ENCODE measurements at places on chromosomes 11 and 22.

- no peak for DNase-seq
Measured at GRCh38 chr11:113106507-113106906, 145.3 kb downstream of the NCAM1 start.

DNA sequence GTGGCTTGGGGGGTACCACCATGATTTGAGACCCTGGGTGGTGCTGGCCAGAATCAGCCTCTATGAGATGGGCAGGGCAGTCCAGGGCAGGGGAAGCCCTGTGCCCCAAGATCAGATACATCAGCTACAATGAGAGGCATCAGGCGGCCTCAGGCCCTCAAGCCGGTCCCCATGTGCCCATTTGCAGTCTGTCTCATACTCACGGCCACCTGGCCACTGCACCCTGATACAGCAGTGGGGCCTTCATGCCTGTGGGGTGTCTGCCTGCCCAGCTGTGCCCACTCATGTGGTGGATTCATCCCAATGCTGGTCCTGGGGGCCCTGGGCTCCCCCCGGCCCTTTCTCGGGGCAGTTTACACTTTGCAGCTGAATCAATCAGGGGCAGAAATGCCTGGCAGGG, 42.4 kb upstream of the KCNQ1OT1 start:
- peak; percentile 47 for DNase-seq

DNA sequence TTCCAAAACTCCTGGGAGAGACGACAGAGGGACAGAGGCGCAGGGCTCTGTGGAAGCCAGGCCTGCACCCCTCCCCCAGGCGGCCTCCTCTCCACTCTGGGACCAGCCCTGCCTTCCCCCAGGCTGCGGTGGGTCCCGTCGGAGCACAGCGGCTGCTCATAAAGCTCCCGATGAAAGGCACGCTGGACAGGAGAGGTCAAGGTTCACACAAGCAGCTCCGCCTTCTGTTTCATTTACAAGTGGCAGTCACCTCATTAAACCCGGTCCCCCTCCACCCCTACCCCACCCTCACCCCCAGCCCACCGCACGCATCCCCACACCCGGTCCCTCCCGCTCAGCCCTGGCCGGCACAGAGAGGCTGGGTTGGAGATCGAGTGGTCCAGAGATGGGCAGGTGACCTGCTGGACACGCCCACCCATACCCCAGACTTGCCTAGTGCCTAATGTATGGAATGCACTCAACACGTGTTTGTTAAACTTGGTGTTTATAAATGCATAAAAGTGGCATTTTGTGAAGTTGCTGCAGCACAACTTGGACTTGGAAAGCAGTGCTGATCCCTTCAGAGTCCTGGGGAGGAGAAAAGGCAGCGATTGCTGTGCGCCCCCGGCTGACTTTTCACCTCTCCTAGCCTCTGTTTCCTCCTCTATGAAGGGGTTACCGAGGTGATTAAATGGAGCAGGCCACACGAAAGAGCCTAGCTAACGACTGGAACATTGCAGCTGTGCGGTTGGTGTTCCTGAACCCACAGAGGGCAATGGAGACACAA, 26.0 kb downstream of the RPUSD4 start:
- no peak for DNase-seq

GRCh38 chr11:95081412-95081811, 8.2 kb upstream of the ENDOD1 start:
- DNase-seq: peak; percentile 28

GRCh38 chr11:128691802-128692752, 1.8 kb upstream of the FLI1 start:
- no peak for DNase-seq

- DNase-seq: no peak
Measured at GRCh38 chr11:75510004-75510722, 15.6 kb downstream of the GDPD5 start.

DNA sequence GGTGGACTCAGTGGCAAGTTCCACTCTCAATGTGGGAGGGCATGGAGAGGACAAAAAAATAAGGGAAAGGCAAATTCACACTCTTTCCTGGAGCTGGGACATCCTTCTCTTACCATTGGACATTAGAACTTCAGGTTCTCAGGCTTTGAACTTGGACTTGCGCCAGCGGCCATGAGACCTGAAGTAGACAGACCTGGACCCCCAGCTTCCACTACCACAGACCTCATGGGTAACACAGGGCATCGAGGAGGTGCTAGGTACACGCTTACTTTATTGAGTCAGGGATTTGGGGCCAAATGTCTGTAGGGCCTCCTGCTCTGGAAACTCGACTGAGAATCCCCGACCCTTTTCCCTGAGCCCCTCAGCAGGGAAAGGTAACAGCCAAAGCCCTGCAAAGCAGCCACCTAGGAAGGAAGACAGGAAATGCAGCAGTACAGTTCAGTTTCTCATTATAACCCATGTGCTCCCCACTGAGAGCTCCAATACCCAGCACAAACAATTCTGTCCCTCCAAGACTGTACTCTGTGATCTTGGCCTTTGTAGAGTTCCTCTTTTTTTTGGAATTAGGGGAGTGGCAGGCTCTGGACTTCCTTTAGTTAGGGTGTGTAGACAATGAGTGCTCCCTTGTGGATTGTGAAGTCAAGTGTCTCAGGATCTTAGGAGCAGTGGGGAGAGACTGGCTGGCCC, 5.7 kb downstream of the CHRNA10 start:
- no peak for DNase-seq

- no peak for DNase-seq
Measured at GRCh38 chr22:35053060-35053835, 12.7 kb upstream of the ISX start.

- DNase-seq: no peak
Measured at GRCh38 chr11:42047637-42048555, 588.4 kb upstream of the LRRC4C start.
